NCI-H1105 (cell line): ENCODE measurements at places on chromosomes 6 and 20.
A peak's percentile ranks its signal among the peaks of the same experiment; 100 is the strongest.

GRCh38 chr20:62234339-62234738 is 4.0 kb upstream of the OSBPL2 start:
- DNase-seq, result no peak

GRCh38 chr6:52392944-52393343 is 27.2 kb upstream of the EFHC1 start:
- no peak for DNase-seq

- peak; percentile 50 for DNase-seq
Observed at GRCh38 chr6:47464052-47464451, 13.5 kb upstream of the CD2AP start.

- DNase-seq, result no peak
Observed at GRCh38 chr6:110538416-110539160, 62.2 kb upstream of the SLC22A16 start.

DNA sequence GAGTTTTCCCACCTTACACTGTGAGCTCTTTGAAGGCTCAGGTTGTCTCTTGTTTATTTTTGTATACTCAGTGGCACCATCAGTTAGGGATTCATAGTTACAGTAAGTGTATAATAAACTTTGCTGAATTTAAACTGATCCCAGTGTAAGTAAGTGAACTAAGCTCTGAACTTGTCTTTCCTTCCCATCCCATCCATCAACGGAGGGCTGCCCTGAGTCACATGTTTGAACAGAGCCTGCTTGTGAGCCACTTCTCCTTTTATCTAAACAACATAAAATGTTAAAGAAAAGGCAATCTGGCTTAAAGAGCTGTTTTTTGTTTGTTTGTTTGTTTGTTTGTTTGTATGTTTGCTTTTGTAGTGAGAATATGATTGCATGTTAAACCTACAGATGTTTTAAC is 185.7 kb upstream of the MARCKS start:
- DNase-seq, result no peak

- no peak for DNase-seq
Observed at GRCh38 chr20:44883214-44883902, 2.1 kb upstream of the YWHAB start.

- no peak for DNase-seq
Observed at GRCh38 chr6:157452096-157452495, 71.1 kb downstream of the ZDHHC14 start.

DNA sequence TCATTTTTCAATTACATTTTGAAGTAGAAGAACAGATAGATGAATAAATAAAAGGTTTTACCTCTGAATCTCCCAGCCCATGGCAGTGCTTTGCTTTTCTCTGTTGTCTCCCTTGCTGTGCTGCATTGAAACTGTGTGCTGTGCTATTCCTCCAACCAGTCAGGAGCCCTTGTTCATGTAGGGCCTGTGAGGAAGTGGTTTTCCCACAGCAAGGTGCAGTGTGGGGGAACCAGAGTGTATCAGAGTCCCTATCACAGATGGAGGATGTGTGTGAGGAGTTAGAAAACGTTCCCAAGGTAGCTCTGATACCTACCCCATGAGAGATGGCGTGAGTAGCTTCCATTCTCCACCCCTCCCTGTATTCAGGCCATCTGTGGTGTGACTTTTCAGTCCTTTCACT is 72.8 kb upstream of the RALGAPA2 start:
- no peak for DNase-seq

- no peak for DNase-seq
Observed at GRCh38 chr20:10954908-10955580, 281.2 kb upstream of the JAG1 start.

DNA sequence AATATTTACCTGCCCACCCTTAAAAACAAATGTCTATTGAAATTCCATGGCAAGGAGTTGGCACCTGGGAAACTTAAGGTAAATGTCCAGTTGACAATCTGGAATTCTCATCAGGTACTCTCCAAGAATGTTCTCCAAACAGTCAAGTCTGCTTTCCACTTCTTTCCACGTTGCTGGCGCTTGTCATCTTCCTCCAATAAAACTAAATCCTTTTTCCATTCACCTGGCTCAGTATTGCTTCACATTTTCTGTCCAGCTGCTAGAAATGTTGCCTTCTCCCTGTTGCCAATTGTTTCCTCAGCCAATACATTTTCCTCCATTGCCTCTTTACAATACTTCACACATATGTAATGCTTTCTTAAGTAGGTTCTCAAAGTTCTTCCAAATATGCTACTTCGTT is 1288.1 kb upstream of the MAP3K7 start:
- no peak for DNase-seq

- no peak for DNase-seq
Observed at GRCh38 chr6:4446982-4447381, 311.6 kb upstream of the ECI2 start.

DNA sequence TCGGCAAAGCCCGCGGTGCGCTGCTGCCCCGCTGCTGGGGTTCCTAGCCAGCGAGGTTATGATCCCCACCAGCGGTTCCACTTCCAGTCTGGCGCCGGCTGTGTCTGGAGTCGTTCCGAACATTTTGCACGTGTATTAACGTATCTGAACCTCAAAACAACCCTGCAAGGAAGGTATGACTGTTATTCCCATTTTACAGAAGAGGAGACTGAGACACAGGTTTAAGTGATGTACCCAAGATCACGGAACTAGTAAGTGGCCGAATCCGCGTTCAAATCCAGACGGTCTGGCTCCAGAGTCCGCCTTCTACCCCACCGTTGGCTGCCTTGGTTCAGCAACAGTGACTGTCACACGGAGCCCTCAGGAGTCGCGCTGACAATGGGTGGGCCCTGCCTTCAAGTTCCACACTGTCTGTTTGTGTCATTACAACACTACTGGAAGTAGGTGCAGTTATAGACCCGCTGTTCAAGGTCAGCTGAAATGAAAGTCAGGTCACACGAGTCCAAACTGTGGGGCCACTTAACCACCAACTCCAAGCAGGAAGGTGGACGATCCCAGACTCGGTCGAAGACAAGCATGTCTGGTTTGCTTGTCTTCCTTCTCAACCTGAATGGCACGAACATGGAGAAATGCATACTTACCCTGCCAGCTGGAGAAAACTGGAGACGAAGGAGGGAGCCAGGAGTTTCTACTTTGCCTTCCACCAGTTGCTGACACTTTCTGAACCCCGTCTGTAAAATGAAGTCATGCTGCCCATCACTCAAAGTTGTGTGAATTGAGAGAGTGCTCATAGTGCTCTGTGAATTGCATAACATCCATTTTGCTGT is 803 bp upstream of the SRXN1 start:
- no peak for DNase-seq

DNA sequence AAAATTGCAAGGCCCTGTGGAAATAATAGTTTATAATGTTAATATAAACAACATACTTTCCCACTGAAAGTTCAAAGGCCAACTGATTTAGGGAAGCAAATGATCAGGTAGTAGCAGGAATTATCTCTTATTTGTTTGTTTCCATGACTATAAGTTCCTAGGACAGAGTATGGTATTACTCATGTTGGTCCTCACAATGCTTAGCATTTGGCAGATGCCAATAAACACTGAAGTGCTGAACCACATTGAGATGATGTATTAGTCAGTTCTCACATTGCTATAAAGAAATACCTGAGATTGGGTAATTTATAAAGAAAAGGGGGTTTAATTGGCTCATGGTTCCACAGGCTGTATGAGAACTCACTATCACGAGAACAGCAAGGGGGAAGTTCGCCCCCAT is 129.6 kb upstream of the NUP153 start:
- DNase-seq, result no peak

- DNase-seq, result no peak
Observed at GRCh38 chr6:56278171-56278591, 30.8 kb upstream of the COL21A1 start.

DNA sequence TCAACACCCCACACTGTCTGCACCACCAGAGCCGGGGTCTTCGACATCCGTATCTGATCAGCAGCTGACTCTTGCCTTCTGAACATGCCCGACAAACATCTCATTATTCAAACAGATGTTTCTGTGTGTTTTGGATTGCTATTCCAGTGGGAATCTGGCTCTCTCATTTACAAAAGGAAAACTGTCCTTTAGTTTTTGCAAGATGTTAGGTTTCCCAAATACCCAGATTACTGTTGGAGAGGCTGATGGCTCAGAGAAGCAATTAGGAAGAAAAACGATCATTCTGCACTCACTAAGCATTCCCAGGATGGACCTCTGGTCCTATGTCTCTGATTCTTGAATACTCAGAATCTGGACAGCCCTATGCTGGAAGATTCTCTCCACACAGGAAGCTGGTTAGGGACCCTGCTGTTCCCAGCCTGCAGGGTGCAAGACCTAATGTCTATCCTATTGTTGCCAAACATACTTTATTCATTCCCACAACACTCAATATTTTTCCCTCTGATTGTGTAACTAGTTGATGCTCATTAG is 532.9 kb downstream of the CDH26 start:
- DNase-seq, result no peak

GRCh38 chr6:38248500-38249234 is 391.1 kb downstream of the BTBD9 start:
- no peak for DNase-seq

DNA sequence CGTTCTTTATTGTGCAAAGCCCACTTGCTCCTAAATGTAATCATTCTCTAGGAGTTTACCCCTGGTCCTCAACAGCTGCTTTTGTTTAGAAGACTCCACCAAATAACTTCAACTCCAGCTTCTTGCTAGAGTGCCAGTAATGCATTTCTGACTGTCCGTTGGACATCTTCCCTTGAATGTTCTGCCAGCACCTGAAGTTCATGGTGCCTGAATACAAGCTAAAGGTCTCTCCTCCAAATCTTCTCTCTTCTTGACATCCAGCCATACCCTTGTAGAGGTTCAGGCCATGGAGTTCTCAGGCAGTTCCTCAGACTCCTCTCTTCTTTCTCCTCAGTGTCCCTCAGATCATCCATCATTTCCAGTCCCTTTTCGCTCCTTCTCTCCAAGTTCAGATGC is 21.7 kb downstream of the PHACTR2 start:
- DNase-seq, result no peak

DNA sequence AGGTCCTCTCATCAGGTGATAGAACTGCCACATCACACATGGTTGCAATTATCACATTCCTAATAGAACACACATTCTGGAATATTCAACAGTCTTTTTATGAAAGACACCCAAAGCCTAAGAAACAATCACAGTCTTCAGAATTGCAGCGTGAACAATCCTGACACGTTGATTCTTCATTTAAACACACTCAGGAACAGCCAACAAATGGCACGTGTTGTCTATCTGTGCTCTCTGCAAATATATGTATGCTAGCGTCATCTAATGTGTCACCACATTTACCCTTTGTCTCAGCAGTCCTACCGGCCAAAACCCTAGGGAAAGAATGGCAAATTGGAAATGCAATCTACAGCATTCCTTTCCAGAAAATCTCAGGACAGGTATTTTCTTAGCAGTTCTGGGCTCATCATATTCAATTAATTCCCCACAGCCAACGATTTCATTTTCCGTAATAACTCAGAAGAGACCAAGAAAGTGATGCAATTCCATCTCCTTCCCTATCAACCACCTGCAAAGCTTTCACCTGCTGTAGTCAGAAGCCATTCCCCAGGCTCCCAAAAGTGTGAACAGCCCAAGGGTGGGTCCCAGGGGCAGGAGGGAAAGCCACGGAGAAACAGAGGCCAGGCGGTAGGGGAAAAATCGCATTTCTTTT is 280.3 kb upstream of the JARID2 start:
- no peak for DNase-seq

- no peak for DNase-seq
Observed at GRCh38 chr20:45221076-45221475, at the start of gene SEMG2. Gene SEMG2 (plus strand): TSS chr20:45221373. CDS start chr20:45221390, 17 bp downstream.

- no peak for DNase-seq
Observed at GRCh38 chr20:50563133-50563944, 53.2 kb downstream of the PTPN1 start.
